ENCODE measurements at places on chromosomes 5 and 9. TPM values are rescaled to one million over a fixed set of nuclear protein-coding genes. Genes with fewer than 3 reads are reported as not detected.
A peak's percentile ranks its signal among the peaks of the same experiment; 100 is the strongest.

The CCL27 gene
- not detected for total RNA-seq

The ARSB gene
- total RNA-seq, result 10.1 TPM

The MUSK gene
- 0.66 TPM for total RNA-seq

The GPR151 gene
- not detected for total RNA-seq

The ARHGEF37 gene
- total RNA-seq, result 5.3 TPM

The KCNN2 gene
- 0.50 TPM for total RNA-seq

The GCNT1 gene
- total RNA-seq, result 27.7 TPM

The SELENOP gene
- total RNA-seq, result 809 TPM

The CCDC171 gene
- 4.6 TPM for total RNA-seq

The CTXN3 gene
- not detected for total RNA-seq

The MYMK gene
- total RNA-seq, result not detected

The HSPB3 gene
- 21.1 TPM for total RNA-seq

- no peaks in the 10 kb centered on the region for H3K36me3 ChIP-seq
- H3K27ac ChIP-seq, result no peak overlapping the region
- DNase-seq, result peak; percentile 63
These were observed 24.9 kb downstream of the MELK start for GRCh38 chr9:36597412-36598178.

GRCh38 chr5:164679461-164679860 lies 1174.0 kb downstream of the MAT2B start:
- no peaks in the 10 kb centered on the region for H3K36me3 ChIP-seq
- no peak overlapping the region for H3K4me3 ChIP-seq
- no peak overlapping the region for H3K27ac ChIP-seq
- H3K4me1 ChIP-seq, result no peaks in the 10 kb centered on the region
- no peaks in the 10 kb centered on the region for H3K27me3 ChIP-seq

GRCh38 chr9:132630116-132630515 lies 39.7 kb downstream of the DDX31 start:
- no peak for DNase-seq
- no peaks in the 10 kb centered on the region for H3K4me1 ChIP-seq
- no peaks in the 10 kb centered on the region for H3K27me3 ChIP-seq
- H3K36me3 ChIP-seq, result peaks cover 6% of the 10 kb centered on the region
- no peak overlapping the region for H3K4me3 ChIP-seq

DNA sequence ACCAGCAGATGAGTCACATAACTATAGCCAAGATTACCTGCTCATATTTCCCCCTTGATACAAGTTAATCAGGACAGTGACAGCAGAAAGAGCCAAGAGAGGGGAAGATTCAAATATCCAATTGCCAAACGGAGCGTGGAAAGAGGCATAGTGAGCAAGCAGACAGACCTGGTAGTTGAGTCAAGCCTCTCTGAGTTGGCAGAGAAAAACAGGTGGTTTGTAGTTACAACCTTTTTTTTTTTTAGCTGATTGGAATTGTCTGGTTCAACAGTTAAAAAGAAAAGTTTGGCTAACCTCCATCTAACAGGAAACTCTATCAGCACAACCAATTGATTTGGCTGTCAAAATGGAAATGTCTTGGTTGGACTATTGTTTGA lies 272.1 kb downstream of the TLE1 start:
- no peaks in the 10 kb centered on the region for H3K36me3 ChIP-seq
- no peak overlapping the region for H3K27ac ChIP-seq
- no peak overlapping the region for H3K4me3 ChIP-seq
- DNase-seq, result peak; percentile 30
- H3K27me3 ChIP-seq, result no peaks in the 10 kb centered on the region

DNA sequence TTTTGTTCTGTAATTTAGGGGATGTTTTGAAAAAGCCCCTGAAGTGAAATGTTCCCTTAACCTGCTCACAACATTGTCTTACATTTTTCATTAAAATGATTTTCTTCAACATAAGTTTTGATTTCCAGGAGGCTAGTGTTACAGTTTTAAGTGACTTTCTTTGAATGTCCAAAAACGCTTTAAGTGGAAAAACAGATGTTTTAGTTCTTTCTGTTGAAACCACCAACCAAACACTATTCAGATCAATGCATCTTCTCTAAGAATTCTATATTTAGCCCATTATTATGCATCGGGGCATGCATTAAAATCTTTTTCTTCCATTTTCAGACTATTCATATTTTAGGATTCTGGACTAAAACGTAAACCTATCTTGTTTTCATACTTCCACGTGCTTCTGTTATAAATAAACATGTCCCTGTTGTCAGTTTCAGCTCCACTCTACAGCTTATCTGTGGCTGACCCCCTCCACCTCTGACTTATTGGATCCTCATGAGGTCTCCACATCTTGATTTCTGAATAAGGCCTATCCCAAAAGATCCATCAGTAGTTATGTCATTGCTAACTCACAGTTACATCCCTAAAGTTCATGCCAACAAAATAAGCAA lies 882.3 kb upstream of the SEMA6A start:
- no peaks in the 10 kb centered on the region for H3K27me3 ChIP-seq
- no peaks in the 10 kb centered on the region for H3K36me3 ChIP-seq
- H3K4me3 ChIP-seq, result no peak overlapping the region
- no peak overlapping the region for H3K27ac ChIP-seq

DNA sequence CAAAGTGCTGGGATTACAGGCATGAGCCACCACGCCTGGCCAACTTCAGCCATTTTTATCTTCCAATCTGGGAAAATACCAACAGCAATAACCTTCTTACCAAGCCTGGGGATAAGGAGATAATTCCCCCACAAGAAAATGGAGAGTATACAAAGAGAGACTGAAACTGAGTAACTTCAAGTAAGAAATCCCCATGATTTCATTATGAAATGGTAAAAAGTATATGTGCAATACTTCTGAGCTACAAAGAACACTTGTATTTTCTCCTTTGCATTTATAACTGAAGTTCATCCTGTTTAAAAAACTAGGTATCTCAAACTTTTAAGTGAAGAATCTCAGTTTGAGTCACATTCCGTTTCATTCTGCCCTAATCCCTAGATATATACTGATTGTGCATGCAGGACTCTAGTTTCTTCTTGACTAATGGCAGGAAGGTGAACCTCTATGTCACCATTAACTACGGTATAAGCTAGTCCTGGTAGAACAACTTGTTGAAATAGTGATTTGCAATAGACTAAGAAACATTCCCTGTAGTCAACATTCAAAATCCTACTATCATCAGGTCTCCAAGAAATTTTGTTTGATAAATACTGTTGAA lies 2071.4 kb downstream of the MAT2B start:
- no peak overlapping the region for H3K27ac ChIP-seq
- DNase-seq, result no peak
- H3K36me3 ChIP-seq, result no peaks in the 10 kb centered on the region
- no peaks in the 10 kb centered on the region for H3K4me1 ChIP-seq
- H3K4me3 ChIP-seq, result no peak overlapping the region

GRCh38 chr5:120241400-120241799 lies 222.7 kb upstream of the PRR16 start:
- H3K4me1 ChIP-seq, result no peaks in the 10 kb centered on the region
- no peak overlapping the region for H3K4me3 ChIP-seq
- no peak overlapping the region for H3K27ac ChIP-seq
- H3K36me3 ChIP-seq, result no peaks in the 10 kb centered on the region

DNA sequence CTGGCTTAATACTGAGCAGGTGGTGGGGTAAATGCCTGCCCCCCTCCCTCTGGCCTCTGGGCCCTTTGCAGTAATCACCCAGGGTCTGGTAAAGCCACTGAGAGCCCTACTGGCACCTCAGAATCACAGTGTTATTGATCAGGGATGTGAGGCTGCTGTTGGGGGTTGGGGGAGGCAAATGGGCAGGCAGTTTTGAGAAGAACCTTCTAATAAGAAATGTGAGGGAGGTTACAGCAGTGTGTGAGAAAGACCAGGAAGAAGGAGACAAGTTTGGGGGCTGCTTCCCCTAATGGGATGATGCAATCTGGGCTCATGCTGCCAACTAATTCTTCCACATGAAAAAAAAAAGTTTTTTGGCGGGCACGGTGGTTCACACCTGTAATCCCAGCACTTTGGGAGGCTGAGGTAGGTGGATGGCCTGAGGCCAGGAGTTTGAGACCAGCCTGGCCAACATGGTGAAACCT lies 3.1 kb upstream of the B4GALT7 start:
- no peak overlapping the region for H3K27ac ChIP-seq
- no peak for DNase-seq
- peaks cover 29% of the 10 kb centered on the region for H3K36me3 ChIP-seq
- H3K4me3 ChIP-seq, result no peak overlapping the region
- H3K27me3 ChIP-seq, result no peaks in the 10 kb centered on the region

GRCh38 chr5:66958980-66959641 lies 237.5 kb downstream of the CD180 start:
- DNase-seq, result peak; percentile 84
- no peaks in the 10 kb centered on the region for H3K36me3 ChIP-seq
- peak overlapping the region; percentile 38 for H3K4me3 ChIP-seq
- H3K27ac ChIP-seq, result peak overlapping the region; percentile 75
- no peaks in the 10 kb centered on the region for H3K27me3 ChIP-seq
- peaks cover 2% of the 10 kb centered on the region for H3K4me1 ChIP-seq

DNA sequence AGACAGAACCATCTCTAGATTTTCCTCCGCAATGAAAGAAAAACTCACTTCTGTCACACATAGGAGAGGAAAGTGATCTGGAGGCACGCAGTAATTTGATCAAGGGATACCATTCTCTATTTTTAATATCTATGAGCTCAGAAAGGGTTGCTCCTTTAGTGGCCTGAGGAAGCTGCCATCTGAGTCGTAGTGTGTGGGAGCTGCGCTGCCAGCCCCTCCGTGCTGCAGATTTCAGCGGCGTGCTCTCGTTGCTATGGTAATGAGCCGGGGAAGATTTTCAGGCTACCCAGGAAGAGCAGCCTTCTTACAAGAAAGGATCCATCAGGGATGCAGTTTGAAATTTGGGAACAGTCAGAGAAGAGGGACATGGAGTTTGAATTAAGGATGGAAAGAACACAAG lies 17.1 kb upstream of the GOLM1 start:
- no peaks in the 10 kb centered on the region for H3K36me3 ChIP-seq
- no peak for DNase-seq
- H3K4me3 ChIP-seq, result no peak overlapping the region
- H3K4me1 ChIP-seq, result no peaks in the 10 kb centered on the region

- peaks cover 14% of the 10 kb centered on the region for H3K4me1 ChIP-seq
- peak overlapping the region; percentile 11 for H3K27ac ChIP-seq
- no peaks in the 10 kb centered on the region for H3K36me3 ChIP-seq
- DNase-seq, result no peak
These were observed 93.4 kb upstream of the CCDC112 start for GRCh38 chr5:115389799-115390382.

DNA sequence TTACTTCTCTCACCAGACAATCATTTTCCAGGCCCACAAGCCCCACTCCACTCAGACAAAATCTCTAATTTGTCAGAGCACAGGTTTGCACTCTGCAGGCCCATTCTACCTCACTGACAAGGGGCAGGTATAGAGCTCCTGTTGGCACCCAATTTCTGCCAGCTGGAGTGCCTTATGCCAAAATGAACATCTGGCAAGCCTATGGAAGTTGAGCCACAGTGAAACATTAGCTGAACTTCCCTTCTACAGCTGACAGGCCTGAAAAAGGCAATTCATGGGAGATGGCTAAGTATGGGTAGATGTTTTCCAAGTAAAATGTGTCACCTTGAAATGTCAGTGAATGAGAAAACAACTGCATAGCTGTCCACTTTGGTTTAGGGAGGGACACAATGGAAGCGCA lies 87.0 kb downstream of the SPOCK1 start:
- DNase-seq, result no peak
- H3K27me3 ChIP-seq, result no peaks in the 10 kb centered on the region
- no peak overlapping the region for H3K27ac ChIP-seq
- H3K4me3 ChIP-seq, result no peak overlapping the region
- no peaks in the 10 kb centered on the region for H3K36me3 ChIP-seq

GRCh38 chr5:128649192-128649591 lies 111.1 kb upstream of the FBN2 start:
- H3K27ac ChIP-seq, result no peak overlapping the region
- H3K36me3 ChIP-seq, result no peaks in the 10 kb centered on the region
- H3K4me3 ChIP-seq, result no peak overlapping the region
- no peaks in the 10 kb centered on the region for H3K27me3 ChIP-seq
- no peaks in the 10 kb centered on the region for H3K4me1 ChIP-seq
- DNase-seq, result no peak

DNA sequence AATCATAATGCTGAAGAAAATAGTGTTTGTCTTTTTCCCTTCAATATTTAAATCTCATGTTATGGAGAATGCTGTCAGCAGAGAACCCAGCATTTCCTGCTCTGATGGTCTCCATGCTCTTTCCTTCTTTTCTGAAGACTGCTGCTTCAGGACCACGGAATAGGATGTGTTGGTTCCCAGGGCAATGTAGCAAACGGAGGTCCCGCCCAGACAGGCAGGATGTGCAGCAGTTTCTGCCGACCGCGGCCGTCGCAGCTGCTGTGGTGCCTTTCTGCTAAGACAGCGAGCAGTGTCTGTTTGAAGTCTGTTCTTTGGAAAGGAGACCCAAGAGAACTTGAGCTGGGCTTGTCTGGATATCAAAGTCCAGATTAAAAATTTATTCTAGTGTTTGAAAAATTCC lies 654.3 kb downstream of the CCDC171 start:
- no peaks in the 10 kb centered on the region for H3K36me3 ChIP-seq
- DNase-seq, result peak; percentile 71
- no peak overlapping the region for H3K4me3 ChIP-seq
- no peak overlapping the region for H3K27ac ChIP-seq

- H3K4me3 ChIP-seq, result no peak overlapping the region
- H3K27me3 ChIP-seq, result no peaks in the 10 kb centered on the region
- H3K36me3 ChIP-seq, result no peaks in the 10 kb centered on the region
- H3K27ac ChIP-seq, result no peak overlapping the region
These were observed 64.8 kb downstream of the ATP10B start for GRCh38 chr5:160787240-160787639.

DNA sequence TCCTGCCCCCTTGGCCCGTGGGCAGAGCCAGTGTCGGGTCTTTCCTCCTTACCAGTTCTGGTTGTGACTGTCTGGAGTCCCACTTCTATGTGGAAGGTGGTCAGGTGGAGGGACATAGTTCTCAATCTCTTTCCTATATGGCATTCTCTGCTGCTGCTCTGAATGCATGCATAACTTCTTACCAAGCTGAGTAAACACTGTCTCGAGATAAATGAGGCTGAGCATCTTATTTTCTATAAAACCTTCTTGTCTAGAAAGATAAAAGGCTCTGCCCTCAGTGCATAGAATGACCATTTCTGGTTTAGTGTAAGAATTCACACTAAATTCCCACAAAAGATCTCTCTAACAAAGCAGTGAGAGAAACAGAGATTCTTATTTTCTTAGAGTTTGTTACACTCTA lies 106.2 kb upstream of the TBC1D2 start:
- no peak overlapping the region for H3K27ac ChIP-seq
- peaks cover 5% of the 10 kb centered on the region for H3K4me1 ChIP-seq
- H3K36me3 ChIP-seq, result no peaks in the 10 kb centered on the region
- H3K4me3 ChIP-seq, result no peak overlapping the region
- H3K27me3 ChIP-seq, result no peaks in the 10 kb centered on the region

- no peaks in the 10 kb centered on the region for H3K4me1 ChIP-seq
- no peak overlapping the region for H3K27ac ChIP-seq
- no peaks in the 10 kb centered on the region for H3K36me3 ChIP-seq
- DNase-seq, result no peak
These were observed 192.3 kb downstream of the MELK start for GRCh38 chr9:36765077-36765390.

- peaks cover 12% of the 10 kb centered on the region for H3K27me3 ChIP-seq
- no peaks in the 10 kb centered on the region for H3K4me1 ChIP-seq
- H3K27ac ChIP-seq, result no peak overlapping the region
- no peaks in the 10 kb centered on the region for H3K36me3 ChIP-seq
- H3K4me3 ChIP-seq, result peak overlapping the region; percentile 34
These were observed 1.5 kb upstream of the OLFM1 start for GRCh38 chr9:135085830-135086546.

GRCh38 chr5:137843676-137844299 lies 23.9 kb upstream of the MYOT start:
- H3K36me3 ChIP-seq, result no peaks in the 10 kb centered on the region
- no peak for DNase-seq
- H3K4me1 ChIP-seq, result no peaks in the 10 kb centered on the region
- no peak overlapping the region for H3K4me3 ChIP-seq
- no peaks in the 10 kb centered on the region for H3K27me3 ChIP-seq

All from fibroblast of lung (primary cell).